Testis (tissue), 5 donors: ENCODE measurements at places on chromosomes 2 and 18.

- DNase-seq = no peak
- no peaks in the 10 kb centered on the region for H3K27me3 ChIP-seq
- no peak overlapping the region for H3K4me3 ChIP-seq
- H3K36me3 ChIP-seq = no peaks in the 10 kb centered on the region
- H3K27ac ChIP-seq = no peak overlapping the region
- H3K4me1 ChIP-seq = no peaks in the 10 kb centered on the region
Measured at GRCh38 chr2:112314856-112315255, 39.5 kb downstream of the ZC3H6 start.

GRCh38 chr18:76121011-76121410 lies 374.0 kb downstream of the ZNF516 start:
- no peak overlapping the region for H3K4me3 ChIP-seq
- H3K4me1 ChIP-seq = no peaks in the 10 kb centered on the region
- DNase-seq = no peak
- no peaks in the 10 kb centered on the region for H3K36me3 ChIP-seq
- H3K27me3 ChIP-seq = no peaks in the 10 kb centered on the region

GRCh38 chr2:38158378-38159118 lies 82.6 kb upstream of the CYP1B1 start:
- no peak for DNase-seq
- H3K27me3 ChIP-seq = no peaks in the 10 kb centered on the region
- H3K4me1 ChIP-seq = peaks cover 19% of the 10 kb centered on the region
- H3K27ac ChIP-seq = peak overlapping the region; percentile 80

DNA sequence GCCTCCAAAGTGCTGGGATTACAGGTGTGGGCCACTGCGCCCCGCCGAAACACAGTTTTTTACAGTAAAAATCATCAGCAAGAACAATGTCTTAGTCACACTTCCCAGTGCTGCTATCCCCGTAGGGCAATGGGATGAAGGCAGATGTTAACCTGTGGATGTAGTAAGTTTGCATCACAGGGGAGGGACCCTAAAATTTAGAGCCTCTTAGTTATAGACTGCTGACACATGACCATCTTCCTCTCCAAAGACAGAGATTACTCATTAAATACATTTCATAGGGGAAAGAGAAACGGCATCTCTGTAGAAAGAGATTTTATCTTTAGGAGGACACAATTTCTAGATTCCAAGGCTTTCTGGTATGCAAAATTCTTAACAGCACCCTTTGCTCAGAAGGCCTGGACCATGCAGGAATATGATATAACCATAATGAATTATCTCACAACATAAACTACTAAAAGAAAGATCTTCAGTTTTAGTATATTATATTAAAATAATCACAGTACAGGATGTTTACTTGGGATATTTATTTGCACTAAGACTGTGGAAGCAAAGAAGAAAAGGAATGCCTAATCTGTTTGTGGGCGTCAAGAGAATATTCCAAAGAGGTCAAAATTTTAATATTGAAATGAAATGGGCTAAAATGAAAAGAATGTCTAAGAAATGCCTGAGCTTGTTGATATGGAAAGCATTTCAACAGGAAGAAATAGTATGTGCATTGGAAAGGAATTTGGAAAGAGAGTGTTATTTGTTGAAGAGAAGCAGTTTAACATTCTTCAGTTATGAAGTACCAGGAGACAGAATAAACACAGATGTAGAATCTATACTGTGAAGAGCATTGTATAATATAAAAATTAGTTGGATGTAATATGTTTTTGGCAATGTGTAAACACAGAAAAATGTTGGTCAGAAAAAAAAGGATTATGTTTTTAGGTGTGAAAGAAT lies 1228.3 kb upstream of the CHAC2 start:
- H3K27ac ChIP-seq = no peak overlapping the region
- H3K36me3 ChIP-seq = no peaks in the 10 kb centered on the region
- no peaks in the 10 kb centered on the region for H3K27me3 ChIP-seq
- DNase-seq = no peak
- H3K4me3 ChIP-seq = no peak overlapping the region
